ENCODE measurements at places on chromosomes 16 and 17. TPM values are rescaled to one million over a fixed set of nuclear protein-coding genes. Genes with fewer than 3 reads are reported as not detected.

DNA sequence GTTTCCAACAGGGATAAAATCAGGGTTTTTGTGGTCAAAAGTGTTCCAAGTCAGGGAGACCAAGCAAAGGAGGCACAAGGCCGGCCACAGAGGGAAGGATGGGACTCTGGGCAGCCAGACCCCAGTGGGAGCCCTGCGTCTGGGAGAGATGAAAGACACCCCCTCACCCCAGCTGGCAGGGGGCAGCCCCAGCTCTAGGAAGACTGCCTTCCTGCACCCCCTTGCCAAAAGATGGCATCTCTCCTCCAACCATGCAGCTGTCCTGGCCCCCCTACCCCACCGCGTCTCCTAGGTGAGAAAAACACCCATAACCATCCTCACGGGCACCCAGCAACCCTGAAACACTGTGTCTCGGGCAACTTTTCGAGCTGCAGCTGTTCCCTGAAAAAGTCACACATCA, 51.3 kb downstream of the CUEDC1 start:
- DNase-seq, result no peak

GRCh38 chr17:46139432-46140210, 53.6 kb downstream of the KANSL1 start:
- DNase-seq, result no peak

DNA sequence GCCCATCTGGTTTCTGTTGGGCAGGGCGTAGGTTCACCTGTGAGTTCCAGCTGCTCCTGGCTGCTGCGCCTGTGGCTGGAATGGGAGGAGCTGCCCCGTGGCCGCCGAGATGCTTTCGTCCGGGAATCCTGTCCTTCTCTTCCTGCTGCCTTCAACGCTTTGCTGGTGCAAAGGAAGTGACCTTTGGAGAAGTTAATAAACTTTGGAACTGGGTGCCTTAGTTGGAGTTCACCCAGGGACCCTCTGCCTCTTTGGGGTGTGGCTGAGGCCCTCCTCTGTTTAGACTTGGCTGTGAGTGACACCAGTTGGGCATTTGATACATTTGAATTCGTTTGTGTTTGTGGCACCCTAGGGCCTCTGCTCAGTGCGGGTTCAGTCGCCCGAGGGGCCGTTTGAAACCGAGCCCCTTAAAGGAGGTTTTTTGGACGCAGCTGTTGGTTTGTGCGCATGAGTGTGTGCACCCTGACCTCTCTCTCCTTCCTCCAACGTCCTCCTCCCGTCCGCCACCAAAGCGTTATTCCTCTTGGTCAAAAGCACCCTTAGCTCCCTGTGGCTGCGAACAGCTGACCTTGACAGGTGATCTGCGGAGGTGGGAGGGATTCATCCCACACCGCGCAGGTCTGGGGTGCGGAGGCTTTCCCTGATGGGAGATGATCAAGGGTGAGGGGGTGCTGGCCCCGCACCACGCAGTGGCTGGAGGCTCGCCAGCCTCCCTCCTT, 9.0 kb upstream of the SECTM1 start:
- no peak for DNase-seq

DNA sequence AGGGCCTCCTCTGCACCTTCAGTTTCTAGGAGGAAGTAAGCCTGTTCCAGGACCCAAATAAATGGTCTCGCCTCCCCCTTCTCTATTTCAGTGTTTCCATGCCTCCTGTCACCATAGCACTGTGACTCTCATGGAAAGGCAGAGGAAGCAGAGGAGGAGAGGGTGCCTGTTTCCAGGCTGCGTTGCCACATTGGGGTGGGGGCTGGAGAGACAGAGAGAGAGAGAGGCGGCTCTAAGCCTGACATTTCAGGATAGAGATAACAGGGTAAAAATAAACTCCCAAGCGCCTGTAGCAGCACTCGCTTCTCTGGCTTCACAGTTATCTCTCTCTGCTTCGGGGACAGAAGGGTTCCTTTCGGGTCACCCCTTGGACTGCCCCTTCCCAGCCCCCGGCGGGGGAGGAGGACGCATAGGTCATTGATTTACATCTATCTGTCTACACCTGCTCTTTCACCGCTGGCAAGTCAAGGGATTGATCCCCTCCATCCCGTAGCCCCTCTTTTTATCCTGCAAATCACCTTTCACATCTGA, 71.2 kb upstream of the MRTFB start:
- no peak for DNase-seq

DNA sequence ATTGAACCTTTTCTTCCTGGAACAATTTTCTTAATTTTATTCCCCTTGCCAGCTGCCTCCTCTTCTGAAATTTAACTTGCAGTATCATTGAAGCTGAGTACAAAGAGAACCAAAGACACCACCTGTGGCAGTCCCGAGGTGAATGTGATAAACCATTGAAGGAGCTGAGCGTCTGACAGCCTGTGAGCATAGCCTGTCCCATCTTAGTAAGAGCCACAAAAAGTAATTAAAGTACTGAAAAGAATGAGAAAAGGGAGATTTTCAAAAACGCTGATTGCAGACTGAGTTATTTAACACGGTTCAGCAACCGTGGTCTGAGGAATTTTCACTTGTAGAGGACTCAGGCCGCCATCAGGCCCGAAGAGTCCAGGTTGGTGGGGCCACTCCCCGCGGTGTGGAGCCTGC, 27.2 kb upstream of the ST6GALNAC1 start:
- no peak for DNase-seq

- DNase-seq, result no peak
These were observed 2.5 kb upstream of the CAMKK1 start for GRCh38 chr17:3895354-3895753.

GRCh38 chr17:16108871-16109270, 106.5 kb downstream of the NCOR1 start:
- no peak for DNase-seq

DNA sequence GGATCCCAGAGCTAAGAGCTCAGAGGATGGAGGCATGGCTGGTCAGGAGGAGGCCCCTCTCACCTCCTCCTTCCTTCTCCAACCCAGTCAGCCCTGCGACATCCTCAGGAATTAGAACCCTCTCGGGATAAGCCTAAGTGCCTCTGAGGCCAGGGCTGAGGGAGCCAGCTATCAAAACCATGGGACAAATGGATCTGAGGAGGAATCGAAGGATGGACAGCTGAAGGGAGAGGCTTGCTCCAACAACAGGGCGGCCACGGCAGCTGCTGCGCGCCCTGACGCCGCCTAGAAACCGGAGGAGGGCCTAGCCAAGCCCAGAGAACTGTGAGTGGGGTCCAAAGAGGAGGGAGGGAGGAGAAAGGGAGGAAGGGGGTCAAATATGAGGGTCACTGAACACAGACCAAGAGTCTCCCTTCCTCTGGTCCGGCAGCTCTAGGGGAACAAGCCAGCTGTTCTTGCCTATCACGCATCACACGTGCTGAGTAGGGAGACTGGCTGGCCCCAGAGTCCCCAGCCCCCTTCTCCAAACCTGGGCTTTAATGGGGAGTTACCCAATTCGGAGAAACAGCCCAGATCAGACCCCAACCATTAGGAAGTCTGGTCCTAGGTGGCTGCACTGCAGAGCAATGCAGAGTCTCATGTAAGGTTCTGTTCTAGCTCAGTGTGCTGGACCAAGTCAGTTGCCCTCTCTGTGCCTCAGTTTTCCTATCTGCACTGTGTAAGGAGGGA, 5.9 kb upstream of the HOXB13 start:
- DNase-seq, result no peak

- DNase-seq, result no peak
These were observed 201.3 kb upstream of the IRX3 start for GRCh38 chr16:54487933-54488332.

GRCh38 chr17:83156408-83156807, 77.0 kb downstream of the METRNL start:
- DNase-seq, result no peak

DNA sequence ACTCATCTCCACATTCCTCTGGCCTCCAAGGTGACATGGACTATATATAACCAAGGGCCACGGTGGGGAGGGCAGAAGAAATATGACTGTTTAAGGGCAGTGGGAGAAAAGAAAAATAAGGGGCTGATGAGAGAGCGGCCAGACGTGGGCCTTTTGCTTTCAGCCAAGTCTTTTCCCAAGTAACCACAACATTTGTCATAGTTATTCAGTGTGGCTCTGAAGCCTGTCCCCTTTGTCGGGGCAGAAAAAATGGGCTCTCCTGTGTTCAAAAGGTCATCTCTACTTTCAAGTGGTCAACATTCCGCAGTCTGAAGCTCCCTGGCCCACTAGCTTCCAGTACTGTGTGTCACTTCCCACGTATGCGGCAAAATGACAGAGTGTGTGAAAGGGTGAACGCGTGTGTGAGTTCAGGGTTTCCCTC, 245.4 kb downstream of the NTN1 start:
- DNase-seq, result no peak

- no peak for DNase-seq
These were observed 279.8 kb upstream of the SALL1 start for GRCh38 chr16:51430716-51431369.

HLF gene
- 15.7 TPM for total RNA-seq

HAGH gene
- total RNA-seq, result 36.1 TPM

ASB16 gene
- 1.5 TPM for total RNA-seq

CTRB2 gene
- 9.1 TPM for total RNA-seq

RBFOX1 gene
- total RNA-seq, result not detected

ABCC3 gene
- 19.8 TPM for total RNA-seq

SLC16A5 gene
- total RNA-seq, result 6.1 TPM

BEAN1 gene
- total RNA-seq, result 0.48 TPM

TMIGD1 gene
- total RNA-seq, result not detected

MAP2K6 gene
- 2.2 TPM for total RNA-seq

CX3CL1 gene
- total RNA-seq, result 36.2 TPM

GUCY2D gene
- not detected for total RNA-seq

GDPD1 gene
- 2.7 TPM for total RNA-seq

NETO2 gene
- 1.3 TPM for total RNA-seq

MT2A gene
- 1,788 TPM for total RNA-seq

LMF1 gene
- total RNA-seq, result 21.8 TPM

DLG4 gene
- total RNA-seq, result 21.2 TPM

Data from posterior vena cava (tissue), 2 donors.